ENCODE measurements at places on chromosomes 7 and 10.

DNA sequence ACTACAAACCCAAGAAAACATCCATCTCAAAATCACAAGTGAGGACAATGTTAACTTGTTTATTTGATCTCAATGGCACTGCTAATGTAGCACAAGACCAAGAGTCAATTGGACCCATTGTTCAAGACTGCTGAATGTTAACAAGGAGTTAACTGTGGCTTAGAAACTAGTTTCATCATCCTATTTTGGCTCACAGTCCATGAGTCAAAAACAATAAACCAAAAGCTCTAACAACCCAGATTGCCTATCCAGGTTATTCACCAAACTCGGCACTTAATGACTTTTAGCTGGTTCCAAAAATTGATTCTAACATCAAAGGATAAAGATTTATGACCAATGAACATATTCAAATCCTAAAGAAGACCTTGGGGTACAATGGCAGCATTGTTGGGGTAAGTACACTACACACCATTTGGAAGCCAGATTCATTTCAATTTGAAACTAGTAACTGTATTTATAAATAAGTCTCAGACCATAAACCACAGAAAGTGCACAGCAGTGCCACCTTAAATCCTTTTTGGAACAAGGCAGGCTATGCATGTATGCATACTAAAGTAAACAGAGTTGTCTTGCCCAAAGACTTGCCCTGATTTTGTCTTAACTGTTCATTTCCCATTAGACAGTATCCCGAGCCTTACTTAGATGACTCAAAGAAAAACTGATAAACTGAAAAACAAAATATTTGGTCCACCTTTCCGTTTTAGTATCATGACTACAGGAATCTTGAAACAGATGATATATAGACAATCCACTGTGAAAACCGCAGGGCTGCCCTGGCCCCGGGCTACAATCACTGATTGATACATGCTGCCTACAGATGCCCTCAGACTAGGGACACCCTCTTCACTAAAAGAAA, 84.5 kb downstream of the SRPK2 start:
- DNase-seq: no peak

DNA sequence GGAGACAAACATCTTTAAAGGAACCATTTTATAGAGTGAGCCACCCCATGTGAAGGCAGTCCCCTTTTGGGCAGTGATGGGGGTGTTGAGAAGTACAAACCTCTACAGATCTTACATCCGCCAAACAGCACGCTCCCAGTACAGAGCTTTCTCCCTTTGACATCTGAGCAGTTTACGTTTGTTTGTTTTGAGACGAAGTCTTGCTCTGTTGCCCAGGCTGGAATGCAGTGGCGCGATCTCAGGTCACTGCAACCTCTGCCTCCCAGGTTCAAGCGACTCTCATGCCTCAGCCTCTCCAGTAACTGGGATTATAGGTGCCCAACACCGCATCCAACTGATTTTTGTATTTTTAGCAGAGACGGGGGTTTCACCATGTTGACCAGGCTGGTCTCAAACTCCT, 128.9 kb downstream of the CCDC3 start:
- no peak for DNase-seq

DNA sequence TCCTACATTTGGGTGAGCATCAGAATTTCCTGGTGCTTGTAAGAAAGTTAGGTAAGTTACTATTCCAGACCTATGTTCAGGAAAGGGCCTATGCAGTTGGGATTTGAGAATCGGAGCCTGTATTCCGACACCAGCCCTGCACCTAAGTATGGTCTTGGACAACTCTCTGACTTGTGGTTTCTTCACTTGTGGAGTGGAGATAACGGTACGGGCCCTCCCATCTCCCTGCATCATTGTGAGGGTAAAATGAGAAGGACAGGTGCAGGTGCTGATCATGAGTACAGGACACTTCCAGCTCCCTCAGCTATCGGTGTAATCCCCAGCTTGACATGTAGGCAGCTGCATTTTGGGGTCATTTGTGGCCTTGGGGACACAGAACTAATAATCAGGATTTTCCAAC, 138.3 kb upstream of the NAMPT start:
- DNase-seq: no peak

- DNase-seq: no peak
These were observed 11.6 kb downstream of the OGDHL start for GRCh38 chr10:49750546-49750945.

GRCh38 chr10:3588816-3589215, 196.2 kb downstream of the KLF6 start:
- DNase-seq: no peak
